ENCODE measurements at places on chromosomes 5 and 9. TPM values are rescaled to one million over a fixed set of nuclear protein-coding genes. Genes with fewer than 3 reads are reported as not detected.

Gene IL3
- not detected for total RNA-seq

Gene SCAMP1
- total RNA-seq, result 13.9 TPM

Gene WWC1
- total RNA-seq, result not detected

Gene BARX1
- total RNA-seq, result not detected

Gene N4BP3
- total RNA-seq, result 6.1 TPM

Gene TXNDC8
- not detected for total RNA-seq

Gene PHF24
- not detected for total RNA-seq

Gene RAB3C
- total RNA-seq, result not detected

Gene PCAT7
- not detected for total RNA-seq

Gene WDR38
- not detected for total RNA-seq

Gene HSPB3
- total RNA-seq, result not detected

Gene GALNT10
- 23.7 TPM for total RNA-seq

Gene TAF11L5
- not detected for total RNA-seq

Gene GCNT4
- total RNA-seq, result 2.1 TPM

GRCh38 chr5:16666883-16667398 lies 50.1 kb upstream of the RETREG1 start:
- peak; percentile 33 for DNase-seq

- DNase-seq, result no peak
Measured at GRCh38 chr5:150328515-150328914, 25.8 kb upstream of the ARSI start.

GRCh38 chr9:69027355-69028097 lies 8.0 kb upstream of the FXN start:
- peak; percentile 68 for DNase-seq

DNA sequence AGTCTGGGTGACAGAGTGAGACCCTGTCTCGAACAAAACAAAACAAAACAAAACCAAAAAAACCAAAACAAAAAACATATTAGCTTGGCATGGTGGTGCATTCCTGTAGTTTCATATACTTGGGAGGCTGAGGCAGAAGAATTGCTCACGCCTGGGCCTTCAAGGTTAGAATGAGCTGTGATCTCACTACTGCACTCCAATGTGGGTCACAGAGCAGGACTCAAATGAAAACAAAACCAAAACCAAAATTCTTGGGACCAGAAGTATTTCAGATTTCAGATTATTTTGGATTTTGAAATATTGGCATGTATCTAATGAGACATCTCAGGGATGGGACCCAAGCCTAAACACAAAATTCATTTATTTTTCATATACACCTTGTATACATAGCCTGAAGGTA lies 80.2 kb downstream of the TMC1 start:
- DNase-seq, result no peak

DNA sequence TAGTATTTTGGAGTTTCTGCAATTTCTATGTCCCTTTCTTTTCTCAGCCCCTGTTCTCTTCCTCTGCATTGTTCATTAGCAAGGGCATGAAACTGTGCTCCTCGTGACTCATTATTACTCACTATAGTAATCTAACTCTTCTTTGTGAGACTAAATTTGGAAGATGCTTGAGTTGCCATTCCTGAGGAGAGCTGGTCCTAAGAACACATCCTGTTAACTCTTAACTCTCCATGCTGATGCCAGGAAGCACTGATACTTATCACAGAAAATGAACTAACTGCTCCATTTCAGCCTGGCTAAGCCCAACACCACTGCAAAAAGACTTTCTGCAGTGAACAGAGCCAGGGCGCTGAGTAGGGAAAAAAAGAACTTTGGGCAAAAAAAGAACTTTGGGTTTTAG lies 10.6 kb upstream of the CSNK1A1 start:
- DNase-seq, result no peak

DNA sequence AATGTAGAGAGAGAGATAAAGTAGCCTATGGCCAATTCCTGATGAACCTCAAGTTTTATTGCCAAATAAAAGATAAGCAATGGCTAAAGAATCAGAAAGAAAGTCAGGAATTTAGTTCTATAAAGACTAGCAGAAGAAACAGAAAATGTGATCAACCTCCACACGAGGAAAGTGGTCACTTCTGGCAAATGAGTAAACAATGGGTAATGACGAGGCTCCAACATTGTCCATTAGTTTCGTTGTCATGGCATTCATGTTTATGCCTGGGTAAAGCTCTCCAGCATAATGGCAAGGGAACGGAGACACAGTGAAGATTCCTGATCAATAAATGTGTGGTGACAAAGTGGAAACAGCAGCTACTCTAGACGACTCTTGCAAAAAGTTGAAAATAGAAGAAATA lies 341.8 kb upstream of the CTNND2 start:
- DNase-seq, result no peak

DNA sequence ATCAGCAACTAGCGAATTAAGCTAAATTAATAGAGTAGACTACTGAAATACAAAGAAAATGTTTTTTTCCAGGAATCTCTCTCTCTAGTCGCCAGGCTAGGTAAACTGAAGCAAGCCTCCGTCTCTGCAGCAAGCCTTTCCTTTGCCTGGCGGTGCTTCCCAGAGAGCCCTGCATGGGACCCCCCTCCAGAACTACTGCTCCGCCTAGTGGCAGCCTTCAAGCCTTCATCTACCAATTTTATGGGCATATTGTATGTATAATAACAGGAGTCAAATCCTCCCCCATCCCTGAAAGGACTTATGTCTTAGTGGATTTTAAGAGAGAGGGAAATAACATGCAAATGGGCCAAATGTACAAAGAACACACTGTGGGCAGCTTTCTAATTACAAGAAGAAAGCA lies 241.9 kb downstream of the SAXO1 start:
- no peak for DNase-seq

- no peak for DNase-seq
Measured at GRCh38 chr5:90911169-90911568, 352.6 kb downstream of the ADGRV1 start.

DNA sequence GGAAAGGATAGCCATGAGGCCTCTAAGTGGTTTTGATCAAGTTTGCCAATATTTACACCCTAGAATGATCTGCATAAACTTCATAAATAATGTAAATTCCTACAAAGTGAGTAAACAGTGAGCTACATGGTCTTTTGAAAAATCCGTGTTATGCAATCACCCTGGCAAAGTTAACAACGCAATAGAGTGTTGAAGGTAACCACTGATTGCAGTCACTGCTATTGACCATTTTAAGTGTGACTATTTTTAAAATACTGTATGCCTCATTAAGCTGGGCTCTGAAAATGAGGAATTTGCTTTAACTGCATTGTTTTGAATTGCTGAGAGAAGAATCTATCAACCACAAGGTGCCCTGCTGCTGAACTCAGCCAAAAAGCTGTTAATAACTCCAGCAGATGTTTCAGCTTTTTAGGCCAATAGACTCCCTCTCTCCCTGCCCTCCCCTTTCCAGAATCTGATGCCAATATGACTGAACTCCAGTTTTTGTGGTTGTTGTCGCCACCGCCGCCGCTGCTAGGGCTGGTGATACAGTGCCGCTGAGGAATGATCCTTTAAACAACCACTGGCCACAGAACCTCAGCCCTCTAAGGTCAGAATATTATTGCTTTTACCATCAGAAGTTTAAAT lies 35.3 kb upstream of the SMARCA2 start:
- DNase-seq, result no peak

DNA sequence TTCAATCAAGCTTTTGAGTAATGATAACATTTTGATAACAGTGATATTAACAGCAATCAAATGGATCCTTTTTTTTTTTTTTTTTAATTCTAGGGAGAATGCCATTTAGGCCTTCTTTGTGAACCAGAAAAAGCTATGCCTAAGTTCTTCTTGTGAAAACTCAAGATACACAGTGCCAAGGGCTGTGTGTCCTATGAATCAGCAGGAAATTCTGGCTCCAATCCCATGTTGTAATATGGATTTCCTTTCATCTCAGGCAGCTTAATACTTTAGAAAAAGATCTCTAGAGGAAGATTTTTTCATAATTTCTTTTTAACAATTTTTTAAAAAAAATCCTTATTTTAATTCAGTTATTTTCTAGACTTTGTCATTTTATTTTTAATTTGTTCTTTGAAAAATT lies 96.1 kb downstream of the NUDT12 start:
- DNase-seq, result no peak

- DNase-seq, result no peak
Measured at GRCh38 chr5:136226401-136226800, 33.4 kb upstream of the SMIM32 start.

- DNase-seq, result no peak
Measured at GRCh38 chr5:73946919-73947602, 321.1 kb downstream of the ARHGEF28 start.

DNA sequence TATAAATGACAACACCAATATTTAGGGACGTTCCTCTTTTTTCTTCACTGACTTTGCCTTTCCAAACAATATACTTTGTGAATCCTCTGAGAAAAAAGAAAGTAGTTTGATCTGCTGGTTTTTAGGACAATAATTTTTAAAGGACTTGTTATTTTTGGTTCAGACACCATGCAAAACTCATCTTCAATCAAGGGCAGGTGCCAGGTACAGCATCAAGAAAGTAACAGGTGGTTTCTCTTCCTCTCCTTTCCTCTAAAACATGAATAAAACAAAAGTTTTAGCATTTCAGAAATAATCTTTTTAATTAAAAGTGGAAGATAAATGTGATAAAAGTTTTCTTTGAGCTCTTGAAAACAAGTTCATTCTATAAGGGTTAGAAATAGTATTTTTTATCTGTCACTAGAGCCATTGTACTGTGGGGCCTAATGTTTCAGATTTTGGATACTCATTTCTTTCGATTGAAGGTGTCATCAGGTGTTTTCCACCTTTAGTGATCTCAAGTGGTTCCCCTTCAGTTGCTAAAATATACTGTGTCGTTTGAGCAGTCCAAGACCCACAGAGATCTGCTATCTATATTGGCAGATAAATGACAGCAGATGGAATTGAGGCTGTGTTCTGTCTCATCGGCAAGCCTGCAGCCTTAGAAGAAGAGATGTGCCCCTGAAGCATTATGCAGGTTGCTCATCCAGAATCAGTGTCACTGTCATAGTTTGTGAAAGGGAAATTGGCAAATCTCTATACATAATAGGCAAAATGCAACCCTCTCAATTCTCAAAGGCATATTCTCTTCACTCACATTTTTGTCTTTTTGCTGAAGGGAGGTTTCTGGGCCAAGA lies 499.7 kb downstream of the PDE4D start:
- no peak for DNase-seq

DNA sequence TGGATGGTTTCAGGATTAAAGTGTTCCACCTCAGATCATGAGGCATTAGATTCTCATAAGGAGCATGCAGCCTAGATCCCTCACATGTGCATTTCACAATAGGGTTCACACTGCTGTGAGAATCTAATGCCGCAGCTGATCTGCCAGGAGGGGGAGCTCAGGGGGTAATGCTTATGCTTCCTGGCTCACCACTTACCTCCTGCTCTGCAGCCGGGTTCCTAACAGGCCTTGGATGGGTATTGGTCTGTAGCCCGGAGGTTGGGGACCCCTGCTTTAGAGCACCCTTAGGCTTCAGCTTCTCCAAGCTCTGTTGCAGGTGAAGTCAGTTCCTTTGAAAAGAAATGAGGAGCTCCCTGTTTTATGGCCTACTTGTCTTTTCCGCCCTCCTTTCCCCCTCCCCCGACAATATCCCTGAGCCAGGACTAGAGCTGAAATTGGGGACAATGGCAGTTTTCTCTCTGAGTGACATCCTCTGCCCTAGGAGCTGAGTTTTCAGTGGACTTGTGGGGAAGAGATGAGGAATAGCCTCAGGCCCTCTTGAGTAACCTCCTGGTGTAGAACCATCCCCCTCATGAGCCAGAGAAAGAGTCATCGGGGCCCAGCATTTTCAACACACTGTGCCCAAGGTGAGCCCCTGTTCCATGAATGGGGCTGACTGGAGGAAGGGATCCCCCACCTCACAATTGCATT lies 16.2 kb upstream of the MAT2B start:
- DNase-seq, result no peak

- DNase-seq, result no peak
Measured at GRCh38 chr5:122415030-122415800, 103.2 kb downstream of the SNCAIP start.

GRCh38 chr5:170603578-170604565 lies 100.1 kb downstream of the KCNIP1 start:
- DNase-seq, result peak; percentile 66

DNA sequence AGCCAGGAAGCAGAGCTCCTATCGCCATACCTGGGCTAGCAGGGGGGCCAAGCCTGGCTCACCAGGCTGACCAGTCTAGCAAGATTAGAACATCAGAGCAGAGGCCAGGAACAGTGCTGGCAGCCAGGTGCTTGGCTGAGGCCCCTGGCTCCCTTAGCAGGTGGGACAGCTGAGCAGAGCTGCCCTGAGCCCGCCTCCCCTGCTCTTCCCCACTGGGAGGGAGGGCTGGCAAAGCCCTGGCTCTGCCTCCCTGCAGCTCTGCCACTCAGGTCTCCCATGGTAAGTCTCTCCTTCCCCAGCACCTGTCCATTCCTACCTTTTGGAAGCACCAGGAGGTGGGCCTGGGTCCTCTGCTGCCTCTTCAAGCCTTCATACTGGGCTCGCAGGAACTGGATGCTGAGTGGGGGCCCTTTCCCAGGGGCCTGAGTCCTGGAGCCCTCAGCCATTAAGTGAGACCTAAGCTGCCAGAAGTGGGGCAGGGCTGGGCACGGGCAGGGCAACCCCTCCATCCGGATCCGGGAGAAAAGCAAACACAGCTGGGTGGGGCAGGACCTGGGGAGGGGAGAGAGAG lies 803 bp downstream of the C9orf152 start:
- DNase-seq, result no peak

DNA sequence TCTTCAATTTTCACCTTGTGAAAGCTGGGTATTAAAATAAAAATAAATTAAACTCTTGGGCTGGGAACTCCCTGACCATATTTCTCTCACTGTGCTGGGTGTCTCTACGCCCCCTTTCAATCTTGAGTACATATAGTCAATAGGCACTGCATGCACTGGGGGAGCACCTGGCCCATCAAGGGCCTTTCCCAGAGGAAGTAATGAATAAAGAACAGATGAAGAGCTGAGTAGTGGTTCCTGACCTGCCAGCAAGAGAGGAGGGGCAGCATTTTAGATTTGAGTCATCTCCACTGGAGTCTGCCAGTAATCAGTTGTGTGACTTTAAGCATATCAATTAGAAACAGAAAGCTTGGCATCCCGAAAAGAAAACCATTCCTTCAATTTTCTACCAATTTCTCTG lies 6.2 kb downstream of the MAPKAP1 start:
- no peak for DNase-seq

GRCh38 chr5:10502130-10502529 lies 60.5 kb downstream of the ROPN1L start:
- no peak for DNase-seq

DNA sequence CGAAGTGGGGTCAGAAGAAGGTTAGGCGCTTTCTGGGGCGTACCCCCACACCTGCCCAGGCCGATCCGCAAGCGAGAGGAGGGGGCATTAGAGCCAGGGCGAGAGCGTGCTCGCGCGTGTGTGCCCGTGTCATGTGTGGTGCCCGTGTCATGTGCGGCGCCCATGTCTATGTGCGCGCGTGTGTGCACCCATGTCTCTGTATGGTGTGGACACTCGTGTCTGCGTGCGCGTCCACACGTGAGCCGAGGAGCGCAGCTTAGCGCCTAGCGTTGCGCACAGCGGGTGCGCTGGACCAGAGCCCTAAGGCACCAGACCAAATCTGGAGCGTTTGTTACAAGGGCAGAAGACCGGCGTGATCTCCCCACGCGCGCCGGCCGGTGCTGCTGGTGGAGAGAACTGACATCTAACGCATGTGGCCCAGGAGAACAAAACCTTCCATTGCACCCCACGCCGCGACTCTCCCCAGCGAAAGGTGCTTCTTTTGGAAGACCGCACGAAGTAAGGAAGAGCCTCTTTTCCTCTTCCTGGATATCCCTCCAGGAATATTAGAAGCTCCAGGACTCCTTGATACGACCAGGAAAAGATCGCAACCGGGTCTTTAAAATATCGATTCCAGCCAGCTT lies 644 bp downstream of the NIM1K start:
- DNase-seq, result peak; percentile 23

GRCh38 chr5:150574818-150575547 lies 65.5 kb upstream of the SYNPO start:
- DNase-seq, result no peak

- no peak for DNase-seq
Measured at GRCh38 chr9:37382161-37382981, 40.1 kb upstream of the GRHPR start.

Measured in activated CD8-positive, alpha-beta T cell treated with anti-CD3 and anti-CD28 coated beads, Interleukin-2, amount 10 ng/mL, durations not matched to agents 7 days and 5 days (primary cell).